Panc1 (cell line): ENCODE measurements at places on chromosomes 3 and 15. TPM values are rescaled to one million over a fixed set of nuclear protein-coding genes. Genes with fewer than 3 reads are reported as not detected.

The C3orf70 gene
- 0.10 TPM for total RNA-seq

The PDIA5 gene
- 53.6 TPM for total RNA-seq

The CYP1A2 gene
- not detected for total RNA-seq

The P3H2 gene
- 82.2 TPM for total RNA-seq

The CADPS gene
- total RNA-seq, result not detected

The KLHL40 gene
- total RNA-seq, result not detected

The PHLDB2 gene
- 11.3 TPM for total RNA-seq

The DNAH12 gene
- 0.21 TPM for total RNA-seq

The GP5 gene
- total RNA-seq, result 0.05 TPM

The SHISA5 gene
- total RNA-seq, result 122 TPM

The C3orf20 gene
- total RNA-seq, result not detected
